HTR-8/SVneo (cell line): ENCODE measurements at places on chromosomes 6 and 20.
A peak's percentile ranks its signal among the peaks of the same experiment; 100 is the strongest.

DNA sequence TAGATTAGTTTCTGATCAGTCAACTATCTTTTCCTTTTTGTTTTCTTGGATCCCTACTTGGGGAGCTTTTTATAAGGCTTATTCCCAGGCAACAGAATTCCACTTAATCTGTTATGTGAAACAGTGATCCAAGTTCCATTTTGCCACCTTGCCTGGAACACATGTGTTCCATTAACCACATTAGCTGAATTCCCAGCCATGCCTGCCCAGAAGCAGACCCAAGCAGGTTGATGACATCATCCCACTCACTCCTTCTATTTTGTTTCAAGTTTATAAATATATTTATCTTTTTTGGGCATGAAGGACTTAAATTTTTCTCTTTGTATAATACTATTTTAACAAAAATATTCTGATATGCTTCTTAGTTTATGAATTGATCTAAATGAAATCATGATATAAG, 587.4 kb downstream of the GRIK2 start:
- DNase-seq, result no peak

DNA sequence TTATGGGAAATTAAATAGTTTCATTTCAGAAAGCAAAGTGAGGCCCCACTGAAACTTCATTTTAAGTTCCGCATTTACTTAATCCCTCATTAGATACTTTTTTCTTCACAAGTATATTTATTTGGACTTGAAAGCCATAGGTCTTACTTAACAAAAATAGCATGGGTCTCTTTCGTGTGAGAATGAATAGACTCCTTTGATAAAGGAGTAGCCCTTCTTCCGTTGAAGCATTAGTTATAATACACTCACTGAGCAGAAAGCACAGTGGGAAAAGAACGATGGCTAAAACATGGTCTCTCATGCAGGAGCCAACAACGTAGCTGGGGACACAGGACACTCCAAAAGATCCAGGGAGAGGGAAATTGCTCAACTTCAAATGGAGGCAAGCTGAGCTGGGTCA, 130.4 kb downstream of the SLC23A2 start:
- no peak for DNase-seq

DNA sequence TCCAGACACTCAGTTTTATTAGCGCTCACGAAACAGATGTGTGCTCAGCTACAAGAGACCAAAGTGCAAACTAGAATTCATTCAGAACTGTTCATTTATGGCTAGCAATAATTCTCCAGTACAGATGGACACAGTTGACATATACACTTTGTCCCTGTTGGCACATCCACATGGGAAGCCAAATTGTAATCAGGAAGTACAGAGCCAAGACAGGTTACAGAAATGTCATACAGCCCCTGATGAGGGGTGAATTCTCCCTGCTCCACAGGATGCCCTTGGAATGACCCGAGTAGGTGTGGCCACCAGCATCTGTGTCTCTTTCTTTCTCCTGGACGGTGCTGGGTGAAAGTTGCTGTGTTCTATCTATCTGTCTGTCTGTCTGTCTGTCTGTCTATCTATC, 7.6 kb downstream of the DHX35 start:
- no peak for DNase-seq

- DNase-seq, result no peak
Observed at GRCh38 chr20:35630636-35631035, 15.0 kb downstream of the SPAG4 start.

DNA sequence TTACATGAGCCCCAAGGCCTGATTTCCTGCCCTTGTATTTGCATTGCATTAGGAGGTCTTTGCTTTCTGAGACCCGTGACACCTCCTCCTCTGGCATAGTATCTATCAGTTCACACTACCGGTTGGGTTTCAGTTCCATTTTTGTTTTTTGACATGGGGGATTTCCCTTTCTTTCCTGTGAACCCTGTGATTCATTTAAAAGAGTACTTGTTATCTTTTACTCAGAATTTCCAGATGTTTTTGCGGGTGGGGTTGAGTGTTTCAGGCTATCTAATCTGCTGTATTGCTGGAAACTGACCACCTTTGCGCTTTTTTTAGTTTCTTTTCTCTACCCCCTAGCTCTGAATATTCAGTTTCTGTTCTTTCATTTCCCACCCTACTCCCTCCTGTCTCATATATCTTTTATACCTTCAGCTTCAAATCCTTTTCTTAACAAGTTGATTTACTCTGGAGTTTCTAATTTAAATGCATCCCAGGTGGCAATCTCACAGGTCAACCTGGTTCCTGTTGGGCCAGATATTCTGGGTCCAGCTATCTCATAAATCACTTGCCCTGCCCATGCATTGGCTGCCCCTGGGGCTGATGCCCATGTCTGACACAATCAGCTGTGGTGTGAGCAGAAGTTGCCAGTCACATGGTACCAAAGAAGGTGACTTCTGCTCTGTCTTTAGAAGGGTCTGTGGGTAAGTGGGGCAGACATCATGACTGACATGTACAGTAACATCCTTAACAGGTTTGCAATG, 14.3 kb upstream of the NCOA3 start:
- no peak for DNase-seq

- peak; percentile 57 for DNase-seq
Observed at GRCh38 chr20:47792021-47792618, 6.8 kb upstream of the SULF2 start.

GRCh38 chr6:93282521-93283031, 136.8 kb downstream of the EPHA7 start:
- DNase-seq, result no peak

GRCh38 chr20:59993736-59994430, 35.7 kb downstream of the CDH26 start:
- no peak for DNase-seq

- peak; percentile 59 for DNase-seq
Observed at GRCh38 chr6:14876778-14877613, 368.9 kb upstream of the JARID2 start.

- DNase-seq, result no peak
Observed at GRCh38 chr6:3455147-3455568, 1.7 kb downstream of the SLC22A23 start.

- DNase-seq, result no peak
Observed at GRCh38 chr6:13402711-13403110, 74.4 kb upstream of the TBC1D7 start.

DNA sequence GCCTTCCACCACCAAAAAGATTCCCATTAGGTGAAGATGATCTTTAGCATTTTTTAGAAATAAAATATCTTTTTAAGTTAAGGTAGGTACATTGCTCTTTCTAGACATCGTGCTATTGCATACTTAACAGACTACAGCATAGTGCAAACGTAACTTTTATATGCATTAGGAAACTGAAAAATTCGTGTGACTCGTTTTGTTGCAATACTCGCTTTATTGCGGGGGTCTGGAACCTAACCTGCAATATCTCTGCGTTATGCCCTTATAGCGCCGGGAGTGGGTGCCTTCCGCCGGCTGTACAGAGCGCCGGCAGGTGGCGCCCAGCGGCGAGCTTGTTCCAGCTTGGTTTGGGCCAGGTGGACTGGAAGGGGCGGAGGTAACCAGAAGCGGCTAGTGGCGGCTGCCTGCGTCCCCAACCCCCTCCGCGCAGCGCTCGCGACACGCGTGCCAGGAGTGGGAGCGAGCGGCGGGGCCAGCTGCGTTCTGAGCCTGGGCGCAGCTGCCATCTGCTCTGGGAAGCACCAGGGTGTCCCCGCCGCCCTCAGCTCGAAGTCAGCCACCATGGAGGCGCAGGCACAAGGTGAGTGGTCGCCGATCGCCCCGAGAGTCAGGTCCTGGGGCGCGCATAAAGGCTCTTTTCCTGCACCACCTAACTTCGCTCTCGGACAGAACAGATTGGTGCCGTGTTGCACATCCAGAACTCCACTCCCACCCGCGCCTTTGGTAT, at the start of gene TPD52L1:
Gene TPD52L1, plus strand, starts transcription at position 383 of the 727 bp plus-strand sequence. Its CDS starts 179 bp downstream, at position 562.
- peak; percentile 54 for DNase-seq

GRCh38 chr6:73030791-73031782, 194.2 kb downstream of the KHDC1L start:
- no peak for DNase-seq

- no peak for DNase-seq
Observed at GRCh38 chr6:36593569-36594028, 563 bp upstream of the SRSF3 start.

GRCh38 chr6:108437821-108438220, 122.9 kb upstream of the FOXO3 start:
- no peak for DNase-seq

- no peak for DNase-seq
Observed at GRCh38 chr6:15421945-15422733, 176.3 kb downstream of the JARID2 start.

DNA sequence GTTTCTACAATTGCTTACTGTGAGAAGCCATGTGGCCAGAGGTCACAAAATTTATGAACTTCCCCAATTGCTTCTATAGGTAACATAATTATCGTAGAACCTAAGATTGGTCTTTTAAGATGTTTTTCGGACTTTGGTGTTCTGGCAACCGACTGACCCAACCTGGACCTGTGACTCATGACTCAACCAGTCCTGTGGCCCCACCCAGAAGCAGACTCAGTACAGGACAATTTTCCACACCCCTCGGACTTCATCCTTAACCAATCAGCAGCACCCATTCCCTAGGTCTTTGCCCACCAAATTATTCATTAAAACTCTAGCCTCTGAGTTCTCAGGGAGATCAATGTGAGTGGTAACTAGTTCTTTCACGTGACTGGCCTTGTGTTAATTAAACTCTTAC, 26.4 kb upstream of the AKAP12 start:
- DNase-seq, result no peak

DNA sequence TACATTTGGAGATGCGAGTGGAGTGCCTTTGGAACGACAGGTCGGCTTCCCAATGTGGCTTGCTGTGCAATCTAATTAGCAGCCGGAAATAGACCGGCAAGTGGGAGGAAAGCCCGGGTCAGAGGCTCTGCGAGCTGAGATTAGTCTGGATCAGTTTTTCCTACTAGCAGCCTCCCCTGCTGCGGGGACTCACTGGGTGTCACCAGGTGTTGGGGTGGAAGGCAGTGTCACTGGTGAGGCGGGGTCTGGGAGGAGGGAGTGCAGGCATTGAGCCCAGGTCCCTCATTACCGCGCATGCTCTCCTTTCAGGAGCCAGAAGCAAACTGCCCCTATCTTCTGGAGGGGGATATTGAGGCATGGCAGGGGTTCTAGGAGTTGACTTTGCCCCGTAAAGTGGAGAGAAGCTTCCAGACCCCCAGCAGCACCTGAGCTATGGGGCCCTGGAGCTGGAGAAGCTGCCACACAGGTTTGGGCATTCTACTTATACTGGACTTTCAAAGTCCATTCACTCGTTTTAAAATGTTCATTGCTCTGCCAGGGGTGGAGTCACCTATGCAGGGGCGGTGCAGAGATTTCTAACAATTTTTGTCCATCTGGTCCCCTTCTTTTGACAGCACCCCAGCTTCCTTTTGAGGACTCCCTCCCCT, 11.0 kb downstream of the SULF2 start:
- no peak for DNase-seq

DNA sequence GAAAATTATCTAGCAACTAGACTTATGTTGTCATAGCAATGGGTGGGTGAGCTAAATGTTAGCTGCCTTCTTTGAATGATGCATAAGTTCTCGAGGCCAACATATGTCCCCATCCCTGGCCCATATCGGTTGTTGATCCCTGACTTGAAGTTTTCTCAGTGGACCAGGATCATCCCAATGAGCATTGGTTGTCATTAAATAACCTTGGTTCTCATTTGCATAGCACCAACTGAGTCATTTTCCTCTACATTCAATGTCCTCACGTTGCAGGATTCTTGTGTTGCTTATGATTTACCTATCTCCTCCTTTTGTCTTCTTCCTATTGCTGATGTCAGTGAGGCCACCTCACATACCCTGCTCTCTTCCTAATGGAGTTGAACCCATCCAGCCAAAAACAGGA, 12.1 kb upstream of the AHCY start:
- DNase-seq, result no peak

DNA sequence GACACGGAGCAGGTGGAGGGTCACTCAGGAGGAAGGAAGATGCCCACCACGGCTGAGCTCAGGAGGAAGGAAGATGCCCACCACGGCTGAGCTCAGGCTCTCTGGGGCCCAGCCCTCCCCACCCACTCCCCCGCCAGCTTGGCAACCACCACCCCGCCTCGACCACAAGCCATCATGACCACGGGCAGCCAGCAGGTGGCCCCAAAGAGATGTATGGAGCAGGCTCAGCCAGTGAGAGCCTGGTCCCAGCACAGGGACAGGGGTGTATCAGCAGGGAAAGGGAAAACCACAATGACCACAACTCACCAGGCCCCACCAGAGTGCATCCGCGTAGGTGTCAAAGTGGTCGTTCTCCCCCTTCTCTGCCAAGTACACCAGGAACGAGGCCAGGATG, 30.4 kb downstream of the KCNQ2 start:
- DNase-seq, result peak; percentile 70

DNA sequence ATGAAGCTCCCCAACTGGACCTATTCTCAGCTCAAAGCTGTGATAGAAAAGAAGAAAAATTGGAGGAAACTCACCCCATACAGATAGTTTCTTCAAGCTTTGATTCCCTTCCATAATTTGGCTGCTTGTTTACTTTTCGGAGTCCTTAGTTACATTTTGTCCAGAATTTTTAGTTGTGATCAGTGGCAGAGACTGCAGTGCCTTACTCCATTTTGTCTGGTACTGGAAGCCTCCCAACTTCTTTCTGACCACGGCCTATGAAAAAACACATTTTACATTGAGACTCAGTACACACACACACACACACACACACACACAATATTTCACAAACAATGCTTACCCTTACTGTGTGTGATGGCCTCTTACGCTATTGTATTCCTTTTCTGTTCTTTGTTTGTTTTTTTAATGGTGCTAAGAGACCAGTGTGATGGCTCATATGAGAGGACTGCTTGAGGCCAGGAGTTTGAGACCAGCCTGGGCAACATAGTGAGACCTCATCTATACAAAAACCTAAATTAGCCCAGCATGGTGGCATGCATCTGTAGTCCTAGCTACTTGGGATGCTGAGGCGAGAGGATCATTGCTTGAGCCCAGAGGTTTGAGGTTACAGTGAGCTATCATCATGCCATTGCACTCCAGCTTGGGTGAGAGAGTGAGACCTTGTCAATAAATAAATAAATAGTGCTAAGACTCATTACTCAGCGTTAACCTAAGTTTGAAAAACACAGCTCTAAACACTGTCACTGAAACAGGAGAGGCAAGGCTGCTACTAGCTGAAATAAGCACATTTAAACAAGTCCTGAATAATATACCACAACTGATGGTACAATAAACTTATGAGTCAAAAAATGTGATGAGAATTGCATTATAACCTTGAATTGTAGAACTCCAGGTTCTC, 13.8 kb upstream of the RNF8 start:
- DNase-seq, result no peak
